Stimulated activated CD4-positive, alpha-beta T cell treated with anti-CD3 and anti-CD28 coated beads, Interleukin-15, amount 100 ng/mL, for 48 hours (primary cell): ENCODE measurements at places on chromosomes 2 and 18.

DNA sequence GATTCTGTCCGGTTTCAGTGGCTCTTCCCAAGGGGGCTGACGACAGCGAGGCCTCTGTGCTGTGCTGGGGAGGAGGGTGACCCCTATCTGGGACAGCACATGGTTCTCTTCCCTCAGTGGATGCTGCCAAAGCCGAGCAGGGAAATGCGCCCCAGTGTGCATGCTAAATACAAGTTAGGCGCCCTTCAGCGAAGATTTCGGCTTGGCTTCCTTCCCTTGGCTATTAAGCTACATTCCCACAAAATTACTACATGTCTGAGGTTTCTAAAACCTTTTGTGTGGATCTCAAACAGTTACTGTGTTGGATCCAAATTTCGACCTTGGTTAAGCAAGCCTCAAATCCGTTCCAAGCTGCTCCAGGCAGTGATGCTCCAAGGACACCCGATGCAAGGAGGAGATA lies 440.3 kb downstream of the NRXN1 start:
- no peak for DNase-seq

- DNase-seq = no peak
Measured at GRCh38 chr2:99810225-99810624, 320.4 kb upstream of the REV1 start.

DNA sequence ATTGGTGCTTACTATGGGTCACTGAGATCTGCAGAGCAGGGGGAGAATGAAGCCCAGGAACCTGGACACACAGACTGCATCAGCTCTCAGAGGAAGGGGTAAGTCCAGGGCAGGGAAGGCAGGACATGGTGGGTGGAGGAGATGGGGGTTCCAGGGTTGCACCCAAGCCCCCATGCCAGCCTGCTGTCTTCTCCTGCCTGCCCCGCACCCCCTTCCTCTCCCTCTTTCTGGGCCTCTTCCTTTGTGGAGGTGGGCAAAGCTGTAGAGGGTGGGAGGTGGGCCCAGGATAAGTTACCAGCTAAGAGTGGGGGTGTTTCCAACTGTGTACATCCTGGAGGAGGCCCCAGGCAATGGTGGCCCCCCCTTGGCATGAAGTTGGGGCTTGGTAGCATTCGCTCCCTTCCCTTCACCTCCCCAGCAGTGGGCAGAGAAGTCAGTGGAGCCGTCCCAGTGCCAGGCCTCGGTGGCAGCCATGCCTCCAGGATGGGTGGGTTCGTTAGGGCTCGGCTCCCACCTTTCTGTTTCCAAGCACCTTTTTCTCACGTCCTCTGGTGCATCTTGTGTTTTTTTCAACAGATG lies 132.2 kb downstream of the CLIP4 start:
- DNase-seq = no peak

GRCh38 chr2:17620841-17621240 lies 80.3 kb downstream of the VSNL1 start:
- no peak for DNase-seq

GRCh38 chr2:194314042-194314441 lies 1343.0 kb upstream of the SLC39A10 start:
- no peak for DNase-seq

- no peak for DNase-seq
Measured at GRCh38 chr2:74954500-74954874, 4.0 kb upstream of the POLE4 start.

- no peak for DNase-seq
Measured at GRCh38 chr18:45771587-45772480, 47.9 kb downstream of the SLC14A1 start.

- no peak for DNase-seq
Measured at GRCh38 chr2:157258520-157259326, 1.2 kb downstream of the GALNT5 start.

DNA sequence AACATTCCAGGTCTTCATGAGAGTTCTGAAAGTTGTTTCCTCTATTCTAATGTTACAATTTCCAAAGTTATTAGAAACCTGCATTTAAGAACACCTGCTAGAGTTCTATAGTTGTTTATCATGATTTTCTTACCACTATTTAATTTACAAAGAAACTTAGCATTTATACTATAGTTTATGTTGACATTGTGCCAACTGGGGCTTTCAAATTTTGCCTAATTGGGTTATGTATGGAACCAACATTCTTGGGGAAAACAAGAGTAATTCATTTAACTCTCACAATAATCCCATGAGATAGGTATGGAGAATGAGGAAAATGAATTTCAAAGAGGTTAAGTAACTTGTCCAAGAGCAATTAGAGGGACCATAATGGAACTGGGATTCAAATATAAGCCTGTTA lies 28.8 kb upstream of the ADCYAP1 start:
- DNase-seq = no peak

- DNase-seq = no peak
Measured at GRCh38 chr2:174841350-174841749, 77.1 kb upstream of the CHRNA1 start.

DNA sequence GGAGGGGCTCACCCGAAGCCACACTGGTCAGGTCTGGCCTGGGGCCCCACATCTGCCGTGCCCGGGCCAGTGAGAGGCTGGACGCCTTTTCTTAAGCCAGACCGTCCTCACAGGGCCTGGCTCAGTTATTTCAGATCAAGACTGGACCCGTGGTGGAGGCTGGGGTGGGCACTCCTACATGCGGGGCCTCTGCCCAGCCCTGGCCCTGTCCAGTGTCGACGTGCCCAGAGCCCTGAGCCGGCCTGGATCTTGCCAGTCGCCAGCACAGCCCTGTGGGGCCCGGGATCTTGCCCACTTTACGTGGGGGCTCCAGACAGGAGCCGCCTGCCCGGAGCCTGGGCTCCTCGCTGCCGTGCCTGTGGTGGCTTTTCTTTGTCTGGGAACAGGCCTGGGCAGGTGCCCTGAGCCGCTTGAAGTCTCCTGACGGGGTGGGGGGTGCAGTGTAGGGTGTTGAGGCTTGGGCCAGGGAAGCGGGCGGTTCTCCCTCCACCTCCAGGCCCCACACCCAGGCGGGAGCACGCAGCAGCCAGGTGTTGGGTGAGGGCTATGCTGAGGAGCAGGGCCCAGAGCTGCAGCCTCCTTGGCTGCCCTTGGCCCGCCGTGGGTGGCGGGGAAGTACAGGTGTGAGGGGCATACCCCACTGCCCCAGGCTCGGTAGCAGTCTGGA lies 6.0 kb downstream of the GPC1 start:
- no peak for DNase-seq

DNA sequence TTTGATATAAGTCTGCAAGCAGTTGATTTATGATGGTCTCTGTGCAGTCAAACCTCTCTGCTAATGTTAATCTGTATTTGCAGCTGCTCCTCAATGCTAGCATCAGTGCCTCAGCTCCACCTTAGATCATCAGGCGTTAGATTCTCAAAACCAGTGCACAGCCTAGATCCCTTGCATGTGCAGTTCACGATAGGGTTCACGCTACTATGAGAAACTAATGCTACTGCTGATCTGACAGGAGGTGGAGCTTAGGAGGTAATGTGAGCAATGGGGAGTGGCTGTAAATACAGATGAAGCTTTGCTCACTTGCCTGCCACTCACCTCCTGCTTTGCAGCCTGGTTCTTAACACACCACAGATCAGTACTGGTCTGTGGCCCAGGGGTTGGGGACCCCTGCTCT lies 18.4 kb downstream of the RBKS start:
- no peak for DNase-seq

- DNase-seq = no peak
Measured at GRCh38 chr2:68767031-68767961, 32.7 kb downstream of the ARHGAP25 start.

DNA sequence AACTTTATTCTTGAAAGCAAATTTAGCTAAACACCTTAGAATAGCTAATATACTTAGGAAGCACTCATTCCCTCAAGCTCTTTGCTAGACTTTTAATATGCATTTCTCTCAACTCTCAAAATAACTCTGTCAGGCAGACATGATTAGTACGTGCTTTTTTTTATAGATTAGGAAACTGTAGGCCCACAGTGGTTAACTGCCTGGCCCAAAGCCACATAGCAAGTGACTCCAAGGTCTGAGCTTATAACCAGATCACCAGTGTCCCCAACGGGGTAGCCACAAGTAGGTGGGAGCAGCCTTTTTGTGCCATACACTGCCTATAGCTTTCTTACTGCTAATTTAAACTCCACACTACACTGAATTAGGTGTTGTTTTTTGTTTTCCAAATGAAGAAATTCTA lies 576.8 kb downstream of the METTL4 start:
- no peak for DNase-seq

DNA sequence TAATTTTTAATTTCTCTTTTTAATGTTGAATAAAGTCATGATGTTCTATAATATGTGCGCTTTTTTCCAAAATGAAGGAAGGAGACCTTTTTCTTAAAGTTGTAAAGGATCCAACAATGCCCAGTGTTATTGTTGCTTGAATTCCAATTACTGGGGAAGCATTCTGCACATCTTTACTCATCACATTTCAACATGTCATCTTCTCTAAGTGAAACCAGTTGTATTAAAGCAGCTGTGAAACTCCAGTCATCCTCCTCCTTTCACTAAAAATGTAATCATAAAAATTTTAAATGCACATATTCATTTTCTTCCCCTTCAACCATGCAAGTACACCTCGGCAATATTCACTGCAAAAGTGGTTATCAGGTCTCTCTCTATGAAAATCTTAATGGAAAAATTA lies 722.7 kb downstream of the TSN start:
- DNase-seq = no peak

GRCh38 chr18:72910045-72910444 lies 42.3 kb upstream of the NETO1 start:
- DNase-seq = no peak

DNA sequence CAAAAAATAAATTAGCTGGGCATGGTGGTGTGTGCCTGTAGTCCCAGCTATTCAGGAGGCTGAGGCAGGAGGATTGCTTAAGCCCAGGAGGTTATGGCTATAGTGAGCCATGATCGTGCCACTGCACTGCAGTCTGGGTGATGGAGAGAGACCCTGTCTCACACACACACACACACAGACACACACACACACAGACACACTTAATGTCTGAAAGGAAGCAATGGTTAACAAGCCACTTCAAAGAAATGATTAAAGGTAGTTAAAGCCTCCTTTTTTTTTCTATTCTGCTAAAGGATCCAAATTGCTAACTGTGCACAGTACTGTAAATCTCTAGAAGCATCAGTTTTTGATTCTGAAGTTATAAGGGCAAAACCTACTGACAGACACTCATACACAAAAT lies 211.1 kb downstream of the TMEM163 start:
- no peak for DNase-seq

GRCh38 chr18:31819106-31819924 lies 58.6 kb upstream of the SLC25A52 start:
- DNase-seq = no peak

DNA sequence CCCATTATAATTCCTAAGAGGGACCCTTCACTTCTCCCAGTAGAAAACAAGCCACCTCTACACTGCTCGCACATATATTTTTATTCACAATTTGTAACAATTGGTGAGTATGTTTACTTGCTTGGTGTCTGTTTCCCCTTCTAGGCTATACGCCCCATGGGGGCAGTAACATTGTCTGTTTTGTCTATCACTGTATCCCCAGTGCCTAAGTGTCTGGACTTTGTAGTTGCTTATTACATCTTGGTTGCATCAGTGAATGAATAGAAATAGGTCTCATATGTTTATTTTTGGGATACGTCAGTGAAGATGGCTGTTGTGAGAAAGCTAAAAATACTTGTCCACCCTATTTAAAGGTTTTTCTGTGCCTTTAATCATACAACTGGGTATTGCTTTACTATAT lies 87.4 kb upstream of the ITGB6 start:
- no peak for DNase-seq

- peak; percentile 28 for DNase-seq
Measured at GRCh38 chr2:196987649-196988364, 61.3 kb upstream of the PGAP1 start.

DNA sequence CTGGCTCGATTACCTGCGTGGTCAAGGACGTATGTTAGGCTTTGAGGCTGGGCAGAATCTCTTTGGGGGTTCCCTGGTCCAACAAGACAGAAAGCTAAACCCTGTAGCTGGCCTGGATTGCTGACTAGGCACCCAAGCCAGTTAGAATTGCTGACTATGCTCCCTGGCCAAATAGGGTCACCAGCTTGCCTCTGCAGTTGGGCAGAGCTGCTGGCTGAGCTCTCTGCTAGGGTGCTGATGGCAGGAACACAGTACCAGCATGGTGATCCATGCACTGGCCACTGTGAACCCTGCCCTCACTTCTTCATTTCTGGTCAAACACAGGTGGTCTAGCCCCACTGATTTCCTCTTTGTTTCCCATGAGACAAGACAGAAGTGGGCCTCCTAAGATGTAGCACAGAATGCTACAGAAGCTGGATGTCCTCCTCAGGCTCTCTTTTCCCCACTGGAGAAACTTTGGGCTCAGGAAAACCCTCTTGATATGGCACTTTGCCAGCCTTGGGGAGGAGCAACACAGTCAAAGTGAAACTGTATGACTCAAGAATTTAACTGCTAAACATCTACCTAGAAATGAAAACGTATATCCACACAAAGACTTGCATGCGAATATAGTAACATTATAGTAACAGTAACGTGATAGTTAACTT lies 20.8 kb downstream of the SP140L start:
- no peak for DNase-seq

DNA sequence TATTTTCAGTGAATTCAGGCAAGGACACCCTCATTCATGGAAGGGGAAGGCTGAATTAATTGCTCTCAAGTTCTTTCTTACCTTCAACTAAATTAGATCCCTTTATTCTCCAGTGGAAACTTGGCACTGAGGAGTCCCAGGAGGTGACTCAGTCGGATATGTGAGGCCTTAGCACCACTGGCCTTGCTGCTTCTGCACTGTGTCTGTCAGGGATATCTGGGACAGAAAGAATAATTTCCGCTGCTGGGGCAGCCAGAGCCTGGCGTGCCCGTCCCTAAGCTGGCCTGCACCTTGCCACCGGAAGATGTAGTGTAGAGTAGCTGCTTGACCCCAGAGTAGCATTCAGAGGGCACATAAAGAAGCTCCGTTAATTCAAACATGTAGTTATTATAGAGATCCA lies 53.4 kb downstream of the LIMS1 start:
- DNase-seq = no peak

DNA sequence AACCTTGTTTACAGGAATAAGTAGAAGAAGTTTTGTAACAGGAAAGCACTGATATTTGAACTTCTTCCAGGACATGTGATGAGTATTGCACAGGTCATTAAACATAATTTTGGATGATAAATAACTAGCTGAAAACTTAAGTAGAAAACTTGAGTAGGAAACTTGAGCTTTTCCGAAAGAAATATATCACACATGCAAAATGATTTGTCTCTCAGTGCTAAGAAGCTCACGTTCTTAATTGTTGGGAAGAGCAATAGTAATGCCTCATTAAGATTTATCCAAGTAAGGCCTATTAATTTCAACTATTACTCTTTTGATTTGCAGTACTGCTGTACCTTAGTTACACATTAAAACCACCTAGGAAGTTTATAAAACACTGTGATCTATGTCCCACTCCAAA lies 1921.9 kb upstream of the LRRTM1 start:
- no peak for DNase-seq

GRCh38 chr2:98912221-98912851 lies 23.7 kb downstream of the CRACDL start:
- no peak for DNase-seq

- DNase-seq = no peak
Measured at GRCh38 chr2:129803032-129803431, 176.4 kb upstream of the RAB6C start.

GRCh38 chr2:119062179-119062578 lies 96.4 kb downstream of the C1QL2 start:
- DNase-seq = no peak

- no peak for DNase-seq
Measured at GRCh38 chr18:3402982-3403451, 47.0 kb upstream of the TGIF1 start.
